Peyer's patch (tissue), 4 donors: ENCODE measurements at places on chromosomes 5 and 9. TPM values are rescaled to one million over a fixed set of nuclear protein-coding genes. Genes with fewer than 3 reads are reported as not detected.

- DNase-seq: no peak
Measured at GRCh38 chr9:131817627-131818026, 77.8 kb upstream of the RAPGEF1 start.

The TMEM171 gene
- total RNA-seq: 80.7 TPM

DNA sequence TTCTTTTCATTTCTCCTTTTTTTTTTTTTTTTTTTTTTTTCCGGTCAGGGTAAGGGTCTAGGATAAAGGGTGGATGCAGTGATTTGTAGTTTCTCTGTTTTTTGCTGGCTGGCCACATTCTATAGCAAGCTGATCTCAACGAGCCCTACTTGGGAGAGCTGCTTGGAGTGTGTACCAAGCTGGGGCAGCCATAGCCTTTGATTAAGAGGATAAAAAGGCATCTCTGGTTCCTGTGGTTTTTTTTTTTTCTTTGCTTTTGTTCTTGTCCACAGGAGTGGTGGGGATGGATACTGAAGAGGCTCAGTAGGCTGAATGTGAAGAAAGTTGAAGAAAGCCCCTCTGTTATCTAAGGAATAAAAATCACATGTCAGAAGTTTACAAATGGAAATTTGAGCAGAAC, 955.3 kb upstream of the WWC1 start:
- DNase-seq: no peak

GRCh38 chr9:2816476-2817141, 27.3 kb downstream of the PUM3 start:
- no peak for DNase-seq

The FOXI1 gene
- not detected for total RNA-seq
